ENCODE measurements at places on chromosomes 1 and 21. TPM values are rescaled to one million over a fixed set of nuclear protein-coding genes. Genes with fewer than 3 reads are reported as not detected.

Gene FMN2
- total RNA-seq, result not detected

Gene ST6GALNAC3
- total RNA-seq, result 21.1 TPM

Gene TYW3
- total RNA-seq, result 8.8 TPM

Gene CNKSR1
- total RNA-seq, result 21.9 TPM

Gene OR2G6
- total RNA-seq, result not detected
